ENCODE measurements at places on chromosomes 7 and 10.

GRCh38 chr10:118216020-118216419 lies 126.1 kb downstream of the FAM204A start:
- no peak for DNase-seq

- DNase-seq = no peak
Observed at GRCh38 chr7:148570510-148570909, 20.1 kb upstream of the C7orf33 start.

DNA sequence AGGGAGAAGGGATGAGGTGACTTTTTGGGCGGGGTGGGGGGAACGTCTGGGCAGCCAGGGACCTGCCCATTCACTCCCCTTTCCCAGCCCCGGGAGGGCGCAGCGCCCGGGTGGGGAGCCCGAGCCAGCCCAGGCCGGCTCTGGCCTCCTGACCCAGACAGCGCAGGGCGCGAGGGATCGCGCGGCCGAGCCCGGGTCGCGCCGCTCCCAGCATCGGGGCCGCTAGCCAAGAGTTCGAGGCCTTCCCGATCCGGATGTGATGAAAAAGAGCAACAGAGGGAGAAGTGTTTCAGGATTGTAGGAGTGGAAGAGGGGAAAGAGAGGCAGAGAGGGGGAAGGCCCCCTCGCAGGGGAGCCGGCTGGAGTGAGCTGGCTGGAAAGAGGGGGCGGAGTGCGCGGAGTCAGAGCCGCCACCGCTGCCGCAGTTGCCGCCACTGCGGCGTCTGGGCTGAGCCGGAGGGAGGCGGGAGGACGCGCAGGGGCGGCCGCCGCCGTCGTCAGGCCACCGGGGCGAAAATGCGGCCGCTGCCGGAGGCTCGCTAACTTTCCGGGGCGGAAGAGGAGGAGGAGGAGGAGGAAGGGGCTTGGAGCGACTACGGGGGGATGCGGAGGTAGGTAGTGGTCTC lies at the start of gene MDFIC:
TSS of gene MDFIC (plus strand) at position 69 of the 626 bp plus-strand sequence. CDS start 940 bp downstream, outside the sequence.
- DNase-seq = peak; percentile 79

DNA sequence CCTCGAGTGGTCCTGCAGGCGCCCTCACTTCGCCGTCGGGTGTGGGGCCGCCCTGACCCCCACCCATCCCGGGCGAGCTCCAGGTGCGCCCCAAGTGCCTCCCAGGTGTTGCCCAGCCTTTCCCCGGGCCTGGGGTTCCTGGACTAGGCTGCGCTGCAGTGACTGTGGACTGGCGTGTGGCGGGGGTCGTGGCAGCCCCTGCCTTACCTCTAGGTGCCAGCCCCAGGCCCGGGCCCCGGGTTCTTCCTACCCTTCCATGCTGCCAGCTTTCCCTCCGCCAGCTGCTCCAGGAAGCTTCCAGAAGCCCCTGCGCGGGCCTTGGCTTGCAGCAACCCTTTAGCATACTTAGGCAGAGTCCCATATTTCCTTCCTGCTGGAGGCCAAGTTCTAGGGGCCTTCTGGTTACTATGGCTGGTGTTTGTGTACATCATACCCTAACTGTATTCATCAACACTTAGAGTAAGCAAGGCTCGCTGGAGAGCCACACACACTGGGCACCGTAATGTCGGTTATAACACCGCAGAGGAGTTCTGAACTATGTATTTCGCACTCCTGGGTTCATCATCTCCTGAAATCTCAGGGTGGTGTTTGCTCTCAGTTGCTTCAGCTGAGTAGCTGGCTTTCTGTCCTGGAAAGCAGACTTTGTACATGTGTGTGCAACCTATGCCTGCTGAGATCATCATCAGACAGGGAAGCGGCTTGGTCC lies 471 bp downstream of the MGMT start:
- DNase-seq = no peak

- DNase-seq = no peak
Observed at GRCh38 chr7:105389088-105389650, 448 bp upstream of the SRPK2 start.

- DNase-seq = no peak
Observed at GRCh38 chr7:157470017-157470322, 133.2 kb downstream of the DNAJB6 start.

- no peak for DNase-seq
Observed at GRCh38 chr10:121522831-121523230, 75.4 kb downstream of the FGFR2 start.

GRCh38 chr10:26430641-26431163 lies 7.4 kb upstream of the APBB1IP start:
- no peak for DNase-seq

DNA sequence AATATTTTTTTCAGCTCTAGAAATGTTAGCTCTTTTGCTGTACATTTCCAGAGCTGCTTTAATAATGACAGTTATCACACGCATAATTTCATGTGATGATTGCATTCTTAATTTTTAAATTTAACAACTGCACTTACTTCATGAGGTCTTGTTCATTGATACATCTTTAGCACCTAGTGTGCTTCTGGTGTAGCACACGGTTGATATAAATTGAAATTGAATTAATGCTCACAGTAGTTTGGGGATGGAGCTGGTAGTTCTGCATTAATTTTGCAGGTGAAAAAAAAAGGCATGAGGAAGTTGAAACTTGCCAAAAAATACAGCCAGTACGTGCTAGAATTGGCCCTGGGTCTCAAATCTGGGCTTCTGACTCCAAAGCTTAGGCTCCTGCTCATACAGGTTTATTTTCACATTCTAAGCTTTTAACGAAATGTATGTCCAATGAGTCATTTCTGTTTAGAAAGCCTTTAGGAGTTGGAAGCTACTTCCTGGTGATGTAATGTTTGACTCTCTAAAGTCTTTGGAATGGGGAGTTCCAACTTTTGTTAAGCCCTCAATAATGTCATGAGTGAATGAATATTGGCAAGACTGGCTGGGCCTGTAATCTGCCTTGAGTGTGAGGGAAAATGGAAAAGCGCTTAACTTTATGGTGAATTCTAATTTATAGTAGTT lies 62.5 kb downstream of the DAGLB start:
- DNase-seq = no peak

- no peak for DNase-seq
Observed at GRCh38 chr10:79349766-79350406, 2.6 kb downstream of the PPIF start.

DNA sequence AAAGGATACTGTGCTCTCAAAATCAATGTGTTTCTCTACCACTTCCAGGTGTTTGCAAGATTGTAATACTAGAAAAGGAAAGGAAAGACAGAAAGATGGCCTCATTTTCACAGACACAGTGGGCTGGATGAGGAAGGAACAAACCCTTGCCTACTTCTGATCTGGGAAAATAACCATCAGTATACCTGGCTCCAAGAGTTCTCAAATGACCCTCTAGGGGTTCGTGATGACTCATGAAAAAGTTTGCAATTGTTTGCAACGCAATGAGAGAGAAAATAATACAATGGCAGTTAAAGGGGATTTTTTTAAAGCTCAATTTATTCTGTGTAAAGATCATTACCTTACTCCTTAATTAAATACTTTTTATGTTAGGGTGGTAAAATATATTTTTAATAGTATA lies 197.6 kb upstream of the INHBA start:
- DNase-seq = no peak

DNA sequence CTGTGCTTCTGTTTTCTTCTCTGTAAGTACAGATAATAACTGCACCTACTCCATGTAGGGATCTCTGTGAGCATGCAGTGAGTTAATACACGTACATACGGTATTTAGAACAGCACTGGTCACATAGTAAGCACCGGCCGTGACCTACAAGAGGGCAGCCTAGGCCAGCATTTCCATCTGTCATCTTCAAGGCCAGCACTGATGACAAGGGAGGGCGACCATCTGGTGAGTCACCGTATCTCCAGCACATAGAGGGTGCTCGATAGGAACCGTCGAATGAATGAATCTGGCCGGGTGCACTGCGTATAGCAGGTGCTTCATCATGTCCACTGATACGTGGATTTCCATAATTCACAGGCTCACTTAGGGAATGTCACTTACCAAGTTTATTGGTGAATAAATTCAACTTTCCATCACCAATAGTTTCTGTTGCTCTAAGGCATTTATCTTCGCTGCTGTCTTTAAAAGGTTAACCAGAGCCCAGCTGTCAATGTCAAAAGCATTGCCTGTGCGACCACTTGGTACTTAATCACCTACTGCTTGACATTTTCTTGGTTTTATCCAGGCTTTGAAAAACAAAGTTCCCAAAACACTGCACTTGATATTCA lies 8.3 kb downstream of the NOD1 start:
- DNase-seq = no peak

DNA sequence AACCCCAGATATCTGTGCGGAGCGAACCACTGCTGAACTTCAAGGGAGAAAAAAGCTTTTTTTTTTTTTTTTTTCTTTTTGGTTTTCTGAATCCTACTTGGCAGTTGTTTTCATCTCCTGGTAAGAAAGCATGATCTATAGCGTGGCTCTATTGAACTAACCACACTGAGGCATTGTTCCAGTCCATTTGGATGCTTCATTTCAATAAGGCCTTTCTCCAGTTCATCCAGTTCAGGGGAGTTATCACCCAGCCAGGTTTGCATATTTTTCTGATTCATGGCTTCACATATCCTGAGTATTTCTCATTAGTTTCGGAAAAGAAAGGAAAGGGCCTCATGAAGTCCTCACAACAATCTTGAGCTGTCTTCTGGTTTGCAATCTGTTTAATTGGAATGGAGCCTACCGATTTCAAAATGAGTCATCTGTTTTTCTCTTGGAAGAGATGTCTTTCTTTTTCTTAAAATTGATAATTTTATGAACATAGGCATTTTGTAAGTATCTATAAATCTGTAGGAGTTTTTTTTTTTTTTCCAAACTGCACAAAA lies 93.1 kb upstream of the STEAP4 start:
- DNase-seq = no peak

DNA sequence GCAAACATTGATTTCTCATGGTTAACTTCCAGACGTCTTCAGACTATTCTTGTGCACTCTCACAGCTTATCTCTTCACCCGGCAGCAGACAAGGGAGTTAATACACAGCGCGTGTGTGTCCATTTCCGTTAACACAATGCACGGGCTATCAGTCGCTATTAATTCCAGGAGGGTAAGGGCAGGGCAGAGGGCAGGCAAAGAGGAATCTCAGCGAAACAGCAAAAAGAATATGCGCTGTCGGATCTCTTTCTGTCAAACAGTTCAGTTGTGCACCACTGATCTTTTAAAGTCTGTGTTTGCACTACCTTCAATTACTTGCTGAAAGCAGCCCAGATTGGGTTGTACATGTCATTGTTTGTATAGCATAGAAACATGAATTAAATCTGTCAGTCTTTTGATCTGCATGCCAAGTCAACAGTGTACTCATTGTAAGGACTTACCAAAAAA lies 41.1 kb upstream of the CABCOCO1 start:
- no peak for DNase-seq

Measured in ascending aorta (tissue), 2 donors.